HEK293T (cell line): ENCODE measurements at places on chromosomes 6 and 20.

DNA sequence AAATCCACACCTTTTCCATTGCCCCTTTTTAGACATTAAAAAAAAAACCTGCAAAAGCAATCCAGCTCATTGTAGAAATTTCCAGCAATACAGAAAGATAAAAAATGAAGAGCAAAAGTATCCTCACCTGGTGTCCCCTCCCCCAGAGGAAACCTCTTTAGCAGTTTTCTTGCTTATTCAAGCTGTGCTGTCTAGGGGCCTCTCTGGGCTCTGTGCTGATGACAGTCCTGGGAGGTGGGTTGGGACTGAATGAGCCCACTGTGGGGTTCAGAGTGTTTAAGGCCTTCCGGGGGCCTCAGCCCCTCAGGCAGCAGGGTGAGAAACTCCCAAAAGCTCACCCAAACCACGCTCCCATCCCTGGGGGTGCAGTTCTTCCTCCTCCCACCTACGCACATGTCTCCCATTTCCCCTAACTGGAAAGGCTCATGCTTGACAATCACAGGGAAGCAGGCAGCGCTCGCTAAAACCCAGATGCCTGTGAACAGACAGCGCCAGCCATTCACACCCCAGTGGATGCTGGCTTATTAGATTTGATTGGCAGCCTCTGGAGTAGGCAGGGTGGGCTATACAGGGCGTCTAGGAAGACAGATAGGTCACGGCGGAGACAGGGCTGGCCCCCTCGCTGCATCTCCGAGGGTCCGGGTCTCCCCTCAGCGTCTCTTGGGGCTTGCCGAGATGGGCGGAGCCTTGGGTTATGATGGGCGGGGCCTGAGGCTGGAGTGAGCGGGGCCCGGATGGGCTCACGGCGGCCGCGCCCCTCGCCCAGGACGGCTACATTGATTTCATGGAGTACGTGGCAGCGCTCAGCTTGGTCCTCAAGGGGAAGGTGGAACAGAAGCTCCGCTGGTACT lies 4.6 kb downstream of the GUCA1A start:
- no peak for DNase-seq

GRCh38 chr6:131640576-131640975 lies 3.5 kb downstream of the ENPP3 start:
- no peak for DNase-seq

GRCh38 chr6:69783108-69783507 lies 13.7 kb downstream of the LMBRD1 start:
- no peak for DNase-seq

DNA sequence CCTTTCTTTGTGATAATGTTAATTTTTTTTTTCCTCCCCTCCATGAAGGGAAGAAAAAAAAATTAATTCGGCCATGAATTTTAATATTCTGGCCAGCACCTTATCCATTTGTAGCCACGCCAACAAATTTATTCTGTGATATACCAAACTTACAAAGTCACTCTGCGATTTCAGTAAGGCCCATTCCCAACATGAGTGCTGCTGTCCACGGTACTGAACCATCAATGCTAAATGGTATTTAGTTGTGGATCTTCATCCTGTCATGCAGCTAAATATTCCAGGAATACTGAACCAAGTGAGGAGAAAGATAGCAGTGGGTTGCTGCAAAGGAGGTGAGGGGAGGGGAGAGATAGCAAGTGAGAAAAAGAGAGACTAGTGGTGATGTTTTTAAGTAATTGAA lies 19.5 kb upstream of the RSPH4A start:
- peak; percentile 14 for DNase-seq

DNA sequence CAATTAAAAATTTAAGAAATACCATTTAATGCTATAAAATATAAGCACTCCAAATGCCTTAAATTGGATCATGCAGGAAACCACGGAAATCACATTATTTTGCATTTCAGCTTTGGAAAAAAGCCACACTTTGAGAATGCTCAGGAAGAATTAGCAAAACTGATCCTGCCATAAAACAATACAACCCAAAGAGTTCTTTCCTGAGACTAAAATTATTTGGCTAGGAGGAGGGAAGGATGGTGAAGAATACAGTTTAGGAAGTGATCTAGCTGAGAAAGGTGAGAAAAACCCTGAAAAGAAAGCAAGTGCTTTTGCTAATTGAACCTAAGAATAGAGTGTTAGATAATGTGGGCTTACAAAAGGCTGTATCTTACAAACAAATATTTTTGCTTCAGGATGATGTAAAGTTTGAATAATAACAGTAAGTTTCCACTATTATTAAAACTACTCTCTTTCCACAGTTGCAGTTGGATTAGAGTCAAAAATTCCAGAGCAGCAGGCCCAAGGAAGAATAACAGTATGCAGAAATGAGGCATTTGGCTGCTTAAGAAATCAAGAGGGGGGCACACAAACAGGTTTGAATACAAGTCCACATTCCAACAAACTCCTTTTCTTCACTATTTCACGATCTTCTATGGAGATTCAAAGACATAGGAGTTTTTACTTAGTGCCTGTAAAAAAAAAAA lies 565.4 kb downstream of the RFPL4B start:
- DNase-seq, result no peak

DNA sequence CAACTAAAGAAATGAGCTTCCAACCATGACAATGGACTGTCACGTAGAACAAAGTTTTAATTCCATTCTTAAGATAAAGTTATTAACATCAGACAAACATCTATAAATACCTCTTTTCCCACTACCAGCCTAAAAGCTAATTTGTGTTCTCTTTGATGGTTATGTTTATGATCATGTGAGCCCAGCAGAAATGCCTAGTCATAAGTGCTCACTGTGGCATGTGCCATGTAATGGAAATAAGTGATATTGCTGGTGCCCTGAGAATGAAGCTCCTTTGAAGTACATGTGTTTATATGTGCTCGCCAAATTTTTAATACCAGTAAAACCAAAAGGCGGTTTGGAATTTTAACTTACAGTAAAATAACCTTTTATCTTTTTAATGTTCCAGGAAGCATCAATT lies 205.8 kb downstream of the ISM1 start:
- no peak for DNase-seq

DNA sequence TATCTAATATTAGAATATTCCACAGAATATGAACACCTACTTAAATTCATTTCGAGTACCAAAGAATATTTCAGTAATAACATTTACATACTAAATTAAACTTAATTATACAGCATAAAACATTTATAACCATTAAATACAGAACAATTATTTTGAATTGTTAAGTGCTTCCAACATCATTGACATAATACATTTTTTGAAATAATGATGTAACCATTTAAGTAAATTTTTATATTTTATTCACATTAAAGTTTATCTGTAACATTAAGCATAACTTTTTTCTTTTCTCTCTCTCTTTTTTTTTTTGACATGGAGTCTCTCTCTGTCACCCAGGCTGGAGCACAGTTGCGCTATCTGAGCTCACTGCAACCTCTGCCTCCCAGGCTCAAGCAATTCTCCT lies 44.5 kb downstream of the FUT9 start:
- DNase-seq, result no peak

DNA sequence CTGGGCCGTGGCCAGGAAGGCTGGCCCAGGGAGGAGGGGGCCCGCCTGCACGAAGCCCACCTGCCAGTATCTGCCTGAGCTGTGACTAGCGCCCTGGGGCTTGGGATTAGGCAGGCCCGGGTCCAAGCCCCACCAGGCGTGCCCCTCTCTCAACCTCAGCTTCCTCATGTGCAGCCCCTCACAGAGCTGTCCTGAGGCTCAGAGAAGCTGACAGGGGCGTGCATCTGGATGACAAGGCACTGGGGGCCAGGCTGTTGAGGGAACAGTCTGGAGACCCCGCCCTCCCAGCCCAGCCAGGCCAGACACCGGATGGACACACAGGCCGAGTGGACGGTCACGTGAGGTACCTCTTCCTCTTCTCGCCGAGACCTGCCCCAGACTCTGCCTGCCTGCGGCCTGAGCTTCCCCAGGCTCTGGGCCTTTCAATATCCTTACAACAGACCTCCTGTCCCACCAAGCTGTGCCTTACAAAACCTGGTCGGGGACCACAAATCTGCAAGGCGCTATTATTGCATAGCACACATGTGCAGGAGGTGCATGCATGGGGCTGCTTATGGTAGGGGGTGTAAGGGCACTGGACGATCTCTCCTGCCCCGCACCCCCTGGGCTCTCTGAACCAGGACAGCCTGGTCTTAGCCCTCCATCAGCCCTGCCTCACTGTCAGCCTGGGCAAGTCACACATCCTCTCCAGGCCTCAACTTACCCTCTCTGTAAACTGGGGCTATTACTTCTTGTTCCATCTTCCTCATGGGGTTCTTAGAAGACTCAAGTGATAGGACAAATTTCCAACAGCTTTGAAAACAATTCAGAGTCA lies 20.0 kb downstream of the NOL4L start:
- no peak for DNase-seq

GRCh38 chr6:149484733-149485700 lies at the start of gene ZC3H12D:
ZC3H12D (minus strand) TSS chr6:149485014; CDS start chr6:149474543, 10,471 bp downstream.
- no peak for DNase-seq

DNA sequence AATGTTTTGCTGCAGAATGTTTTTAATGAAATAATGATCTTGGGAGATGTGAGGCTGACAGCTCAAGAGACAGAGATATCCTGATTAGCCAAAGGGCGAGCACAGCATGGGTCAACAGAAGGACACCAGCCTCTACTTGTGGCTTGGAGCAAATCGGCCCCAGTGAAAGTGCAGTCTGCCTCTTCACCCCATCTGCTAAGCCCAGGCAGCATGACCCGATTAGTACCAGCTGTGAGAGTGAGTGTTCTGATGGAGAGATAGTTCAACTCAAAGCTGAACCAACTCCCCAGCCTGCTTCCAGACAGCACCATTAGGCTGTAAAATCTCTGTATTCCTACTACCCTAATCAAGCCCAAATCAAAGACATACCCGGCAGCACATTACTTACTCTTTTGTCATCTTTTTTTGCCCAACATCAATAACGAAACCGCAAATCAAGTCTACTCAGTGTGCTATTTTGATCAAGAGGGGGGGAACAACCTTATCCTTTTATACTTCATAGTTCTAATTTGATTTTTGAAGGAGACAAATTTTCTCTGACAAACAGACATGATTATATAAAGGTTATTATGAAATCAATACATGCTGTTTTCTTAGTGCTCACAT lies 514.1 kb upstream of the NRSN1 start:
- no peak for DNase-seq

- DNase-seq, result no peak
These were observed 25.3 kb upstream of the TOP1 start for GRCh38 chr20:41003143-41003935.

DNA sequence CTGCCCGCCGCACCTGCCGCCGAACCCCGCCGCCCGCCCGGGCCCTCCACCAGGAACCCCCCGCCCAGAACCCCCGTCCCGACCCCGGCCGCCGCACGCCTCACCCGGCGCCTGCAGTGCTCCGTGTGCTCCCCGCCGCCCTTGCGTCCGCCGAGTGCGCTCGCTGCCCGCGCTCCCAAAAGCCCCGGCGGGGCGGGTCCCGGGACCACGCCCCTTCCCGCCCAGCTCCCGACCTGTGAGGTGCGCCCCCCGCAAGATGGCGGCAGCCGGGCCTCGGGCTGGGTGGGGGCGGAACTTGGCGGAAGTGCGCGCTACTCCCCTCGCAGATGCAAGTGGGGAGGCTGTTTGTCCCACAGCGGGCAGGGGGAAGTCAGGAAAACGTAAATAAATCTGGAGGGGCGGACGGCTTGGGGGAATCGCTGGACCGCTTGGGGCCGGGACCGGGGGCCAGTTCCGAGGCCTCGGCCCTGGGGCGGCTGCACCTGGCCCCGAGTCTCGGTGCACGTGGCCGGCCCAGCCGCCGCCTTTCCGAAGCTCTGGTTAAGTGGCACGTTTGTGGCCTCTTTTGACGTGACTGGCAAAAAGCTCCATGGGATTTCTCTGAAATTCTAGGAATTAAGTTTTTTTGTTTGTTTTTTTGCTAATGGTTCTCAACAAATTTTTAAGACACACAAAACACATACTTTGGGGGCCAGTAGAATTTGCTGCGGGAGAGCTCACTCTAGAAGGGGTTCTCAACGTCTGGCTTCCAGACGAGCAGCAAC lies at the start of gene EZR:
Gene EZR, minus strand, starts transcription at position 156 of the 764 bp plus-strand sequence. CDS start 1,275 bp downstream, outside the sequence.
- peak; percentile 95 for DNase-seq

GRCh38 chr6:56062836-56063235 lies 184.5 kb downstream of the COL21A1 start:
- no peak for DNase-seq

GRCh38 chr6:138776659-138777058 lies 3.1 kb downstream of the CCDC28A start:
- DNase-seq, result no peak
